Keratinocyte (primary cell): ENCODE measurements at places on chromosomes 3 and 15.
A peak's percentile ranks its signal among the peaks of the same experiment; 100 is the strongest.

DNA sequence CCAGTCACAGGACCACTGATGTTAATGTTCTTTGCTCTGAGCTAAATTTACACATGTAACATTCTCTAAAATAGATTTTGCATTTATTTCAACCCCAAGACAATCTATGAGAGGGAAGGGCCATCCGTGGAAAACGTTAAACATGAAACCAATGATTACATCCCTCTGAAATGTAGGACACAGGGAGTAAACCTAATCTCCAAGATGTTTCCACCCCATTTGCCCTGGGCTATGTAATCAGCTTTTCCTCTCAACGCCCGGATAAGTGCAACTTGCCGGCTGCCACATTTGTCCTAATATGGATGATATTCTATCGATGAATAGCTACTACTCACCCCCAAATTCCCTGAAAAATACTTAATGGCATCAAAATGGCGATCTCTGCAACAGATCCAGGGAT, 6.4 kb upstream of the FMN1 start:
- no peak for DNase-seq

- no peak for DNase-seq
Measured at GRCh38 chr15:67150023-67150860, 84.8 kb downstream of the SMAD3 start.

GRCh38 chr3:66923969-66924368, 74.1 kb upstream of the KBTBD8 start:
- no peak for DNase-seq

- DNase-seq: no peak
Measured at GRCh38 chr3:111570404-111571030, 24.6 kb downstream of the ZBED2 start.

DNA sequence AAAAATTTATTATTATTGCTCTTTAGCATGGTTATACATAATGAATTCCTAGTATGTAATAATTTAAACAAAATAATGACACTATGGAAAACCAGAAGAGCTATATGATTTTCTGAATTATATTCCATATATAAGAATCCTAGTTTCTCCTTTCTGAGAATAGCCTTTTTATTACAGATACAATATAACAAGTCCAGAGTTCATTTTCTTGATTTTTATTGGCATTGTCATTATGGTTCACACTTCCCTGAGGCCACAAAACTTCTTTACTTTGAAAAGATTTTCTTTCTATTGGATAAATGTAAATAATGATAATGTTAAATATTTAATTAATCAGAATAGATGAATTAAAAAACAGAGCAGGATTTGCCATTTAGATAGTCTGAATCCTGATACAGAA, 362.3 kb upstream of the BCHE start:
- no peak for DNase-seq

DNA sequence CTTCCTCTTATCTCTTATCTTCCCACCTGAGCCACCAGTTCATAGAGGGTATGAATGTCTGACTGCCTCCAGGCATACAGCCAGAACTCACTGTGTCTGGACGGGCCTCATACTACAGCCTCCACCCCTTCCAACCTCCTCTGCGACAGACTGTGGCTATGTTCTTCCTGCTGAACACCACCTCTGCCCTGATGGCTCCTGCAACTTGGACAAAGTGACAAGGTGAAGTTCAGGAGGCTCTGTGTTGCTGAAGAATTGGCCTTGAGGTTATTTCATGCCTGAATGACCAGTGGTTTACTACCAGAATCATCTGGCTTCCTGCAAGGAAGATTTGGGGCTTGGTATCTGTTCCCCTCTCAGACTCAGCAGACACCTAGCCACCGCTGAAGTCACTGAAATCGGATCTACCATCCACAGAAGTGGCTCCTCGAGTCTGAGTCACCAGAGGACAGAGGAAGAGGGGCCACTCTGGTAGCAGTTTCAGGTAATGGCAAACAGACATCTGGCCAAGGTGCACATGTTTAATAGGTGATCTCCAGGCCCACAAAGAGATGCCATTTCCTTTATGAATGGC, 14.2 kb upstream of the ULK3 start:
- DNase-seq: no peak

- peak; percentile 63 for DNase-seq
Measured at GRCh38 chr3:60017631-60018030, 967.8 kb upstream of the CFAP20DC start.
